Activated CD8-positive, alpha-beta memory T cell treated with anti-CD3 and anti-CD28 coated beads, Interleukin-2, amount 10 ng/mL, durations not matched to agents 7 days and 5 days (primary cell): ENCODE measurements at places on chromosomes 2 and 18. TPM values are rescaled to one million over a fixed set of nuclear protein-coding genes. Genes with fewer than 3 reads are reported as not detected.
A peak's percentile ranks its signal among the peaks of the same experiment; 100 is the strongest.

GRCh38 chr2:95056044-95056443 is 30.5 kb downstream of the MAL start:
- peaks cover 16% of the 10 kb centered on the region for H3K36me3 ChIP-seq
- DNase-seq: no peak
- no peak overlapping the region for H3K27ac ChIP-seq
- H3K4me1 ChIP-seq: peaks cover 25% of the 10 kb centered on the region
- H3K4me3 ChIP-seq: no peak overlapping the region
- H3K27me3 ChIP-seq: no peaks in the 10 kb centered on the region

DNA sequence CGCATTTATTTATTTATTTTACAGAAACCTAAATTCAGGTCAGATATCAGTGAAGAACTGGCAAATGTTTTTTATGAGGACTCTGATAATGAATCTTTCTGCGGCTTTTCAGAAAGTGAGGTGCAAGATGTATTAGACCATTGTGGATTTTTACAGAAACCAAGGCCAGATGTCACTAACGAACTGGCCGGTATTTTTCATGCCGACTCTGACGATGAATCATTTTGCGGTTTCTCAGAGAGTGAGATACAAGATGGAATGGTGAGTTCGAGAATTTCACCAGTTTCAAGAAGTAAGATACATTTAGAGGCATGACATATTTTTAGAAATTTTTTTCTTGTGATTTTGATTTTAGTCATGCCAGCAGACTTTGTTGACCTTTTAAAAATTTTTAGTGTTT is 4.6 kb downstream of the CDCA7 start:
- peaks cover 59% of the 10 kb centered on the region for H3K36me3 ChIP-seq
- peak overlapping the region; percentile 79 for H3K27ac ChIP-seq
- H3K4me3 ChIP-seq: peak overlapping the region; percentile 49
- peaks cover 44% of the 10 kb centered on the region for H3K4me1 ChIP-seq
- DNase-seq: peak; percentile 74
- peaks cover 3% of the 10 kb centered on the region for H3K27me3 ChIP-seq

DNA sequence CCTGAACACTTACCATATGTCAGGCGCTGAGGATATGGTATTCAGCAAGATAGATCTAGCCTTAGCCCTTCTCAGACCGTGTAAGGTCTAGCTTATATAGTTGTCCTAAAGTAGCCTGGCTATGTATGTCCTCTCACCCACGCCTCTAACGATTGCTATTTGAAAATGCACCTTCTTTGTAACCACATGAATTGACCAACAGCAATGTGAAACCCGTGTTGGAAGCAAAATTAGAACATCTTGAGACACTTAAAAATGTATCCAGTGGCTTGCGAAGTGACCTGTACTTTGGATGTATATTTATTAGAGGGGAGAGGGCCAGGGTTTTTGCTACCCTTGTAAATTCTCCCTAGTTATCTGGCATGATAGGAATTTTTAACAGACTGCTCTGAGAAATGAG is 860.0 kb upstream of the ZEB2 start:
- no peak overlapping the region for H3K4me3 ChIP-seq
- H3K27ac ChIP-seq: no peak overlapping the region
- DNase-seq: no peak
- peaks cover 7% of the 10 kb centered on the region for H3K27me3 ChIP-seq
- H3K4me1 ChIP-seq: no peaks in the 10 kb centered on the region

DNA sequence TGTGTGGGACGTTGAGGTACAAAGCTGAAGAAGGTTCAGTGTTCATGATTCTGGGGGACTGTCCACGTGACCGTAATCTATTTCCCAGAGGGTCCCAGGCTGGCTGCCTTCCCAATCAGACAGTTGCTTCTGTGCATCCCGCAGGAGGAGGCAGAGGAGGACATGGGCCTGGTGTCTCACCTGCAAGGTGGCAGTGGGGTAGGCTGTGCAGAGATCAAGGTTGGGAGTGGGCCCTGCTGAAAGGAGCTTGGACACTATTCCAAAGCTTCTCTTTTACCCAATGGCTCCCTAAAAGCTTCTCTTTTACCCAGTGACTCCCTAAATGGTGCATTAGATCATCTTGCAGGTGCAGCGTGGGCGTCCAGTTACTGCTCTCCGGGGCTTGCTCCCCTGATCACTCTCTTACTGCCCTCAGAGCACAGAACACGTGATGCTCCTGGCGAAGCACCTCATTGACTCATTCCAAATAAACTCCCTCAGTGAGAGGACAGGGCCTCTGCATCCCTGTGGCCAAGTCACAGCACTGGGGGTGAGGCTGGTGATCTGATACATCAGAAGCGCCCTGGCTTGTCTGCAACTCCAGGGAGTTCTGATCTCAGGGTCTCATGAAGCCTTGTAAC is 41.5 kb downstream of the RNF144A start:
- H3K27ac ChIP-seq: no peak overlapping the region
- peaks cover 3% of the 10 kb centered on the region for H3K36me3 ChIP-seq
- DNase-seq: peak; percentile 28
- H3K4me1 ChIP-seq: peaks cover 5% of the 10 kb centered on the region
- no peaks in the 10 kb centered on the region for H3K27me3 ChIP-seq
- H3K4me3 ChIP-seq: no peak overlapping the region

GRCh38 chr2:236646441-236646840 is 76.8 kb downstream of the ACKR3 start:
- H3K27me3 ChIP-seq: peaks cover 32% of the 10 kb centered on the region
- H3K27ac ChIP-seq: no peak overlapping the region
- H3K36me3 ChIP-seq: no peaks in the 10 kb centered on the region

DNA sequence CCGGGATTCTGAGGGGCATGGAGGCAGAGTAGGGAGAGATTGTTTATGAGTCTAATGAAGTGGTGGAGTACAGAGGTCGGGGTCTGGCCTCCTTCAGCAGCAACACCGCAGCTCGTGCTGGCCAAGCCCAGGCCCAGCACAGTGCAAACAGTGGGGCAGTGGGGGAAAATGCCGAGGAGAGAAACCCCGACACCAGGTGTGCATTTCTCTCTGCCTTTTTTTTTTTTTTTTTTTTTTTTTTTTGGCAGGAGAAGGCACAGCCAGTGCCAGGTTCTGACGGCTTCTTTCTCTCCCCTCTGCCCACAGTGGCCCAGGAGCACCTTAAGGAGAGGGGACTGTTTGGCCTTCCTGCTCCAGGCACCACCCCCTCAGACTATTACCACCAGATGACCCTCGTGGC is 219.3 kb downstream of the GLI2 start:
- H3K4me1 ChIP-seq: peaks cover 9% of the 10 kb centered on the region
- H3K4me3 ChIP-seq: no peak overlapping the region
- no peak for DNase-seq
- H3K27me3 ChIP-seq: peaks cover 3% of the 10 kb centered on the region

- DNase-seq: no peak
- no peaks in the 10 kb centered on the region for H3K27me3 ChIP-seq
- no peak overlapping the region for H3K4me3 ChIP-seq
- no peak overlapping the region for H3K27ac ChIP-seq
- no peaks in the 10 kb centered on the region for H3K4me1 ChIP-seq
These were observed 196.0 kb downstream of the DCC start for GRCh38 chr18:52536039-52536438.

GRCh38 chr2:164450278-164450677 is 171.0 kb downstream of the GRB14 start:
- H3K4me1 ChIP-seq: no peaks in the 10 kb centered on the region
- H3K27me3 ChIP-seq: no peaks in the 10 kb centered on the region
- DNase-seq: no peak
- no peaks in the 10 kb centered on the region for H3K36me3 ChIP-seq
- H3K27ac ChIP-seq: no peak overlapping the region
- no peak overlapping the region for H3K4me3 ChIP-seq

DNA sequence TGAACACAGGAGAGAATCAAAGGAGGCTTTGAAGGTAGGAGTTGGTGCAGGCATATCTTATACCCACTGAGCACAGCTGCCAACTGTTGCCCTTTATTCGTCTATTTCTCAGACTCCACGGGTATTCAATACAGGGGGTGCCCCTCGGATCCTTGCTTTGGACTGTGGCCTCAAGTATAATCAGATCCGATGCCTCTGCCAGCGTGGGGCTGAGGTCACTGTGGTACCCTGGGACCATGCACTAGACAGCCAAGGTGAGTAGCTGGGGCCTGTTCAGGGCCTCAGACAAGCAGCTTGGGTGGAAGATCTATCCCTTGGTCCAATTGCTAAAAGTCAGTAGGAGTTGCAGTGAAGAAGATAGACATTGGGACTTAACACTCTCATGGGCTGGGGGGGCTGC is 5.2 kb downstream of the CAD start:
- H3K27me3 ChIP-seq: no peaks in the 10 kb centered on the region
- no peak overlapping the region for H3K4me3 ChIP-seq
- no peak for DNase-seq
- H3K36me3 ChIP-seq: peaks cover 51% of the 10 kb centered on the region

GRCh38 chr2:67142071-67142470 is 255.1 kb upstream of the ETAA1 start:
- H3K36me3 ChIP-seq: no peaks in the 10 kb centered on the region
- H3K27me3 ChIP-seq: no peaks in the 10 kb centered on the region
- H3K4me3 ChIP-seq: no peak overlapping the region
- DNase-seq: no peak

GRCh38 chr2:235763816-235764215 is 270.0 kb downstream of the AGAP1 start:
- peaks cover 7% of the 10 kb centered on the region for H3K27me3 ChIP-seq
- DNase-seq: no peak
- no peak overlapping the region for H3K4me3 ChIP-seq
- no peak overlapping the region for H3K27ac ChIP-seq

- DNase-seq: peak; percentile 86
- no peak overlapping the region for H3K4me3 ChIP-seq
- H3K27me3 ChIP-seq: peaks cover 33% of the 10 kb centered on the region
- peaks cover 20% of the 10 kb centered on the region for H3K4me1 ChIP-seq
- peak overlapping the region; percentile 46 for H3K27ac ChIP-seq
These were observed 105.9 kb upstream of the CREB1 start for GRCh38 chr2:207423886-207424285.

- H3K4me3 ChIP-seq: no peak overlapping the region
- no peaks in the 10 kb centered on the region for H3K36me3 ChIP-seq
- no peaks in the 10 kb centered on the region for H3K4me1 ChIP-seq
- H3K27me3 ChIP-seq: no peaks in the 10 kb centered on the region
These were observed 386.6 kb downstream of the NRXN1 start for GRCh38 chr2:50645346-50645745.

Gene ZNF521
- not detected for total RNA-seq

Gene CYP27A1
- total RNA-seq: not detected

Gene GBX2
- not detected for total RNA-seq

Gene SCYGR7
- total RNA-seq: not detected

Gene LCLAT1
- total RNA-seq: 22.8 TPM

Gene FAM110C
- 2.1 TPM for total RNA-seq

Gene LIMS3
- 0.63 TPM for total RNA-seq
